CD4-positive, alpha-beta T cell treated with Interleukin-17A for 4 hours (primary cell): ENCODE measurements at places on chromosomes 12 and 14.

- no peak for DNase-seq
These were observed 16.8 kb downstream of the MOK start for GRCh38 chr14:102288139-102288538.

DNA sequence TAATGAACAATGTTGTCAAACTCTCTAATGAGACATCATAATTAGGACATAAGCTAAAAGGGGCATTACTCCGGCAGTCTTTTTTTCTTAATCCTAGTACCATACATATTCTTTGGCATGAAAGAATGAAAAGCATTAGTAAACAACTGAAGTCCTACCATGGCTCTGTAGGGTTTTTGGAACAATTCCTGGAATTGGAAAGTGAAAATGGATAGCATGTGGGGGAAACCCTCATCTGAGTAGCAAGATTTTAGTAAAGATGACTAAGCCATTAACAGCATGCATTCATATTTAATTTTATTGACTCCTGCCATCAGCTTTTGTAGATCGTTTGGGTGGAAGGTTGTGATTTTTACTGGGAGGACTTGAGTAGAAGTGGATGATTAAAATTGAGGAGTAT lies 216.2 kb upstream of the PDZRN4 start:
- no peak for DNase-seq

DNA sequence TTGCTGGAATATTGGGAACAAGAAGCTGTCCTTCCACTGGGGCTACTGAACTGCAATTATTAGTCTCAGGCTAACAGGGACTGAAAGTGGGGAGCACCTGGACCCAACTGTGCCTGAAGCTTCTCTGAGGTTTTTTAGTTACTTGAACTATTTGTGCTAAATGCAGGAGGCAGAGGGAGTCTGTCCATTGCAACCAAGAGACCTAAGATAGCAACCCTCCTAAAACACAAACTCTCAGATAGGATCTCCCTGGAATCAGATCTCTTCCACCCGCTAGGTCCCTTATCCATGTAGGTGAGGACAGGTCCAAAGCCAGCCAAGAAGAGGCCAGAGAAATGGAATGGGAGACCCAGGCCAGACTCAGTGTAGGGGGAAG lies 58.1 kb downstream of the NCOR2 start:
- DNase-seq = no peak

- DNase-seq = no peak
These were observed 175.9 kb downstream of the TRHDE start for GRCh38 chr12:72448089-72448488.

GRCh38 chr14:93019970-93020369 lies 95.8 kb downstream of the ITPK1 start:
- no peak for DNase-seq

GRCh38 chr14:89407856-89408255 lies 9.2 kb downstream of the FOXN3 start:
- no peak for DNase-seq

- DNase-seq = no peak
These were observed 3.1 kb upstream of the CREBL2 start for GRCh38 chr12:12608557-12608957.
